ENCODE measurements at places on chromosomes 1 and 21.

DNA sequence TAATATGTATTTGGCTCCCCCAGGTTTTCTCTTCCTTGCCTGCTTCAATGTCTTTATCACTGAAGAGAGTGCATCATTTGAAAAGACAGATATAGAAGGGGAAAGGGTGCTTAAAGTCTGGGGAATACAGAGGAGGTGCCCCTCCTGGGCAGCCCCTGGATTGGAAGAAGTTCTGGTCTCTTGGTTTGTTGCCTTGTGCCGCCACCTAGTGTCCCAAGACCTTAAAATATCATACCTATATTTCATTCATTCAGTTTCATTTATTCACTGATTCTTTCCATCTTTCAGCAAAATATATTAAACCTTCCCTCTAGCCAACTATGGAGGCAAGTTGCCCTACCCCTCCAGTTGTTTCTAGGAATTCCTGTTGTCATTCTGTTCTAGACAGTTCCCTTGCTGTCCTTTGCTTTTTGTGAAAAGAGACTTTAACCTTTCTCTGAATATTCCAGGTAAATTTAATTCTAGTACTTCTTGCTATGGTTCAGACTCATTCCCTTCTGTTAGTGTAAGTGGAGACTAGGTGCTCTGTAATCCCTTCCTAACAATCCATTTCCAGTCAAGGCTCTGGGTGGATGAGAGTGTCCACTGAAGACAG is 56.1 kb downstream of the MEF2D start:
- DNase-seq: no peak

- DNase-seq: no peak
Measured at GRCh38 chr1:28370239-28371009, 884 bp downstream of the PHACTR4 start.

GRCh38 chr1:226116673-226117072 is 54.2 kb downstream of the H3-3A start:
- no peak for DNase-seq

DNA sequence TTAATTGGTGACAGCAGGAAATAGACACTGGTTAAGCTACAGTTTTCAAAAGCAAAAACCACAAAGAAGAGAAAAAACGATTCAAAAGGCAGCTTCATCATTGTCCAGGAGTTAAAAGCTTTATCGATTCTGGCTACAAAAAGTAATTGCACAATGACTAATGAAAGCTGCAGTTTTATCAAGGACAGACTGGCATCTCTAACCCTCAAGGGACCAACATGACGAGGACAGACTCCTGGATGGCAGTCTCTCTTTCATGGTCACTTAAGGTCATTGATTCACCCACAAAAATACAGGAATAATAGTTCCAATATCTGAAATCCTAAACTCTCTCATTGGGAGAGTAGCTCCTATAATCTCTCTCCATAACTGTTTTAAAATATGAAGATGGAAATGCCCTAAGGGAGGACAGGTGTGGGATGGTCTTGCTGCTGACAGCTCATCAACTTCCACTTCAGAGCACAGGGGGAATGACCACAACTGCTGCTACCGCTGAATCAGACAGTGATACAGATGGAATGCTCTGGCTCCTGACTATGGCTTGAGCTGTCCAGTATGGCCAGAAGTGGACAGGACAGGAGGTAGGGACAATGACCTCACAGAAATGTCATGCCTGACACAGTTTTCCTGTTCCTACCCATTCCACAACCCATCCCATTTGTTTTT is 17.4 kb upstream of the CPLANE2 start:
- DNase-seq: no peak

- DNase-seq: no peak
Measured at GRCh38 chr1:46072975-46073374, 59.5 kb downstream of the PIK3R3 start.

DNA sequence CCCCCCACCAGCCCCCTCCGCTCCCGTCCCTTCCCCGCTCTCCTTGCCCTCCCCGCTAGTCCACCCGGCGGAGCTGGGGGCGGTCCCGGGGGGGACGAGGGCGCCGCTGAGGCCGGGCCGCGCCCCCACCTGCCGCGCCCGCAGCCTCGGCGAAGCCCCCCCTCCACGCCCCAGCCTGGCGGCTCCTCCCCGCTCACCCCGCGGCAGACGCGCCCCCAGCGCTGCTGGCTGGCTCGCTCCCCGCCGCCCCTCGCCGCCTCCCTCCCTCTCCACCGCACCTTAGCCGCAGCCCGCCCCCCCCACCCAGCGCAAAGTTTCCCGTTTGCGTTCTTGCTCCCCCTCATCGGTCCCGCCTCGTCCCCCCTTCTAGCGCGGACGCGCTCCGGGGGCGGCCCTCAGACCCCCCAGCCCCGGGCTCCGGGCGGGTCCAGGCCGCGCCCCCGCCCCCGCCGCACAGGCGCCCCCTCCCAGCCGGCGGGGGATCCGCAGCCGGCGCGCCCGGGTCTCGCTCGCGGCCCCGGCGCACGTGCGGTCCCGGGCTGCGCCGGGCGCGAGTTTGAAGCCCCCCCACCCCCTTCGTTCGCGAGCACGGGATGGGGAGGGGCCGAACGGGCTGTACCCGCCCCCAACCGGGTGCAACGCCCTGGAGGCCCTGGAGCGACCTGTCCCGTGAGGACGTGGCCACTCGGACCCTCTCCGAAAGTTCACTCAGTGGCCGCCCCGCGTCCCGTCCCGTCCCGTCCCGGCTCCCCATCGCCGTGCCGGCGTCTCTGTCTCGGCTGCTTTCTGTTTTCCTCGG is 623 bp downstream of the PTPRF start:
- DNase-seq: no peak

GRCh38 chr1:8510041-8510823 is 192.3 kb downstream of the SLC45A1 start:
- DNase-seq: peak; percentile 25

GRCh38 chr1:22210636-22211035 is 67.7 kb upstream of the WNT4 start:
- DNase-seq: no peak

DNA sequence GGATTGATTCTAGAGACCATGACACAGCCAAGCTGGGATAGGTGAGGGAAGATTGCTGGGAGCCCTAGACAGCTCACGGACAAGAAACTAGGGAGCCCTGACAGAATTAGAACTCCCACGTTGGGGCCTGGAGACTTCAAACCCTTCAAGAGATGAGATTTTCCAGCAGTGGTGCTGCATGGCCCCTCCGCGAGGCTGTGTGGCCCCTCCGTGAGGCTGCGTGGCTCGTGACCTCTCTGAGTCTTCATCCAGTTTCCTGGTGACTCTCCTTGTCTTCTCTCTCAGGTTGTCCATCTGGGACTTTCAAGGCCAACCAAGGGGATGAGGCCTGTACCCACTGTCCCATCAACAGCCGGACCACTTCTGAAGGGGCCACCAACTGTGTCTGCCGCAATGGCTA is 109.9 kb downstream of the LACTBL1 start:
- DNase-seq: no peak

GRCh38 chr1:94235189-94236012 is 2.0 kb downstream of the ARHGAP29 start:
- no peak for DNase-seq

GRCh38 chr1:64936956-64937355 is 29.4 kb downstream of the JAK1 start:
- DNase-seq: no peak

GRCh38 chr21:44466996-44467858 is 11.9 kb downstream of the LRRC3 start:
- no peak for DNase-seq

- DNase-seq: no peak
Measured at GRCh38 chr1:236289492-236290131, 7.9 kb upstream of the ERO1B start.

DNA sequence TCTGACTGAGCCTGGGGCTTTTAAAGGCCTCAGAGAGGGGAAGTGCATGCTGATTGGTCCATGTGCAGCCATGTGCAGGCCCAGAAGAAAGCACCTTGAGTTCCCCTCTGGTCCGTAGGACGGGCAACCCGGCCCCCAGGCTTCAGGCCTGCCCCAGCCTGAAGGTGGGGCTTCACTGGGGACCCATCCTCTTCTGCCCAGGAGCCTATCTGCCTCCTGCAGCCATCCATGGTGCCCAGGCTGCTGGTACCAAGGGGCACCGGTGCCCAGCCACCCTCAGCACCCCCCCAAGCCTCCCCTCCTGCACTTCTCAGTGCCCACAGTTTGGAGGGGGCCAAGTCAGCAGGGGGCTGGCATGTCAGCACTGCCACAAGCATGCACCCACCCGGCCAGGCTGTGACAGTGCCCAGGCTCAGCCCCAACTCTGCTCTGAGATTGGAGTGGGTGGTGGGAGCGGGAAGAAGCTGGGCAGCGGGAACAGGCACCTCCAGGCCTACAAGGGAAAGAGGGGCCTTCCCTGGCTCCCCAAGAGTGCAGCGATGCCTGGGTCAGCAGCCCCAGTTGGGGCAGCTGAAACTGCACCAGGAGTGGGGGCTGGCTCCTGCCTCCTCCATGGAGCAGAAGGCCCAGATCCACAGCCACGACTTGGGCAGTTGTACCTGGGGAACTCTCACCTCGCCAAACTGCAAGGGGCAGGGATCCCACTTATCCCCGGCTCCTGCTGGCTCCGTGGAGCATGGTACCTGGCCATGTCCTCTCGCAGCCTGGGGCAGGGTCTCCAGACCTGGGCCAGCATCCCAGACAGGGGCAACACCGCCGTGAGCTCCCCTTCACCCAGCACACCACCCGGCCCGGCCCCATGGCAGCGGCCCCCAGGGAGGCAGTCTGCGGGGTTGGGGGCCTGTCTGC is 11.7 kb downstream of the COL6A2 start:
- no peak for DNase-seq

GRCh38 chr1:25566176-25566729 is 22.8 kb downstream of the LDLRAP1 start:
- no peak for DNase-seq

DNA sequence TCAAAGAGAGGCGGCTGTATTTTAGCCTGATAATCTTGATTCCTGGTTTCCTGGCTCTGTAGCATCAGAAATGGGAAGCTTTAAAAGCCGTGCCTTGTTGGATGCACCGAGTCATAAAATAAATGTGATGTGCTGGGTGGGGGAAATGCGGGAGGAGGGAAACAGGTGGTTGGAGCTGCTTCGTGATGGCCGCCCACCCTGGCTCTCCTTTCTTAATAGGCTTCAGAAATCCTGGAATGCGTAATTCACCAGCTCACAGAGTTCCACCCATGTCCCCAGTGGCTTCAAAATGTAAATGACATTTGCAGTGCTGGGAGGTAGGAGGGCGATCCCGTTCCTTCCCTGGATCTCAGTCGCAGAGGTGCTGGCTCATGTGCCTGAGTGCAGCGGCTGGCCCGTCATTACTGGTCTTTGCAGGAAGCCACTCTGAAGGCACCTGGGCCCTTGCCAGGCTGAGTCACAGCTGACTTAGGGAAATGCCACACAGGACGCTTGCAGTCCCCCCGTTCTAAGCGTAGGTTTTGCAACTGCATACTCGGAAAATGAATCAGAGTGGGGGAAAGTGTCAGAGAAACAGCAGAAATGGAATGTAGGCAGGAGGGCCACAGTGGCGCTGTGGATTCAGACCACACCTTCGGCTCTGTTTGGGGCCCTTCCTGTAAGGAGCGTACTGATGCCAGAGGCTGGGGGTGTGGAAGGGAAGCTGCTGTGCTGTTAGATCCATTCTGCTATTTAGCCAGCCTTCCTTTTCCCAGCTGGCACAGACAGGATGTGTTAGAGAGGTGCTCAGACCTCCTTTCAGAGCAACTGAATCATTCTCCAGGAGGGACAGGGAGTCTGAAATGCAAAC is 37.6 kb downstream of the GALNT2 start:
- DNase-seq: peak; percentile 83

- no peak for DNase-seq
Measured at GRCh38 chr1:214362188-214362882, 81.4 kb downstream of the SMYD2 start.

GRCh38 chr21:33869873-33870272 is 45.7 kb downstream of the ATP5PO start:
- no peak for DNase-seq

GRCh38 chr1:174135211-174135610 is 24.1 kb upstream of the RABGAP1L start:
- DNase-seq: no peak

DNA sequence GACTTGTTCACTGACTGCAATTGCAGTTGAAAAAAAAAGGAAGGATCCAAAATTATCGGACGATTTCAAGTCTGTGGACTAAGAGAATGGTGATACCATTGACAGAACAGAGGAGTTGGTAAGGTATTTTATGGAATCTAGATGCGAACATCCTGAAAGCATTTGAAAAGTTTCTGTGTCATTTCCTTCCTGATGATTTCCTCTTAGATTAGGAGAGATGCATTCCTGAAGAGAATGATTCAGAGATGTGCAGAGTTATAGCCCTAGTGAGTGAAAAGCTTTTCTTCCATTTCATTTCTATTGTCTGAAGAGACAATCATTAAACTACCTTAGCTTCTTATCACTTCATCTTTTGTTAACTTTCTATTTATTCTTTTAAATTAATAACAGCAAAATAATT is 200.0 kb downstream of the KCNK2 start:
- no peak for DNase-seq

GRCh38 chr1:9346566-9346965 is 53.9 kb downstream of the SPSB1 start:
- DNase-seq: no peak

DNA sequence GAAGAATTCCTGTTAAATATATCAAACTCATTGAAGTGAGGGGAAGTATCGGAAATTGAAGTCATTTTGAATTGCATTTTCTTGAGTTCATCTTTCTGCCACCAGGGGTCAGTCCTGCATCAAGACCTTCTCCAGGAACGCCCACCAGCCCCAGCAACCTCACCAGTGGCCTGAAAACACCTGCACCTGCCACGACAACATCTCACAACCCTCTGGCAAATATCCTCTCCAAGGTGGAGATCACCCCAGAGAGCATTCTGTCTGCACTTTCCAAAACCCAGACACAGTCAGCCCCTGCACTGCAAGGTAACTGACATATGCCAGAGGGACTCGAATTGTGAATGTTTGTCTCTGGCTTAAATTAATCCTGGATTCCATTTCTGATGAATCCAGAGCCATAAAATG is 22.8 kb upstream of the TARS2 start:
- peak; percentile 35 for DNase-seq

- DNase-seq: no peak
Measured at GRCh38 chr21:25385911-25386474, 221.3 kb downstream of the MRPL39 start.

DNA sequence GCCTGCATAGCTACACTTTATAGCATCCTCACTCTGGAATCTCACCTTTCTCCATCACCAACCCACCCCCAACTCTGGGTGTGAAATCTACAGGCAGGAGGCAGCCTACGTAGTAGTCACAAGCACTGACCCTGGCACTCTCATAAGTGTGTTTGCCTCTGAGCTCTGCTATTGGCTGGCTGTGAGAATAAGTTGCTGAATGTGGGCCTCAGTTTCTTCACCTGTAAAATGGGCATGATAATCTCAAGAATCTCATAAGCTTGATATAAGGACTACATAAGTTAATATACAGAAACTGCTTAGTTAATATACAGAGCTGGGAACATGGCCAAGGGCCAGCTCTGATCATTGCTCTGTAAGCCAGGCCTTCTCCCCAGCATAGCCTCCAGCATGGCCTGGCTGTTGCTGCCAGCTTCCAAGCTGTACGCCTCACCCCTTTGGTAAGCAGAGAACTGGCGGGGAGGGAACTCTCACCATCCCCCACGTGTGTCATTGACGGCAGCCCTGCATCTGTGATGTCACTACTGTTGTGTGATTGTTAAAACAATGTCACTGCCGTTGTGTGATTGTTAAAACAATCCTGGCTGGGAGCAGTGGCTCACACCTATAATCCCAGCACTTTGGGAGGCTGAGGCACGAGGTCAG is 53.3 kb downstream of the SYF2 start:
- no peak for DNase-seq

GRCh38 chr1:11652203-11652780 is 1.9 kb downstream of the FBXO2 start:
- DNase-seq: no peak

All from stimulated activated CD4-positive, alpha-beta T cell treated with anti-CD3 and anti-CD28 coated beads, Interleukin-12 subunit alpha, Interleukin-12 subunit beta, amount 100 ng/mL, for 24 hours (primary cell).